ENCODE measurements at places on chromosomes 16 and 17. TPM values are rescaled to one million over a fixed set of nuclear protein-coding genes. Genes with fewer than 3 reads are reported as not detected.

GPRC5B gene
- 109 TPM for total RNA-seq

DNA sequence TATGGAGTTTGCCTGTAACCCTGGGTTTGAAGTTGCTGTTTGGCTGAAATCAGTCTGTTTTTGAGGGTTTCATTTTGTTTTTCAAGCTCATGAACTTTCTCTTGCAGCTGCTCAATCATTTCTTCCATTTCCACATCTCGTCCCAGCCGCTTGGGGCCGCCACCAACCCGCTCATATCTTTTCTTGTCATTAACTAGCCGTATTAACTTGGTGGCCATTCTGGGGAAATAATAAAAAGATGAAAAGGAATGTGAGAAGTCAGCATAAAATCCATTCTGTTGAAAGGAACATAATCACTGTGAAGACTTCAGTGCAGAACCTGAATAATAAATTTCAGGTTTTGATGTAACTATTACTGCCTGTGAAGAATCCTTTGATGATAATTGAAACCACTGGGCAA lies 11.5 kb downstream of the RPGRIP1L start:
- no peak for DNase-seq

DNA sequence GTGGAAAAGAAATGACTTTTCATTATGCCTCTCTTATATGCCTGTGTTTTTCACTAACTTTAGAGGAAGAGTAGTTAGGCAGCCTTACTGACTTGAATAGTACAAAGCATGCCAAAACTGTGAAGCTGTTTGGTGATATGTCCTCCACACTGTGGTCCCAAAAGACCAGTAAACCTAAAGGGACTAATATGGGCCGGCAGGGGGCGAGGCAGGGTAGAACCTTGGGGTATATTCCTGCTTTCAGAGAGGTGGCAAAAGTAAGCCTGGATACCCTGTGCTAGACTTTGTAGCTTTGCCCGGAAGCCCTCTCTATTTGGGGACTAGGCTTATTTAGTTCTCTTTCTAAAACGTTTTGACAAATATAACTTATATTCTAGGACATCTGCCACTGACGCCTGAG lies 36.5 kb upstream of the VWA3A start:
- no peak for DNase-seq

DNA sequence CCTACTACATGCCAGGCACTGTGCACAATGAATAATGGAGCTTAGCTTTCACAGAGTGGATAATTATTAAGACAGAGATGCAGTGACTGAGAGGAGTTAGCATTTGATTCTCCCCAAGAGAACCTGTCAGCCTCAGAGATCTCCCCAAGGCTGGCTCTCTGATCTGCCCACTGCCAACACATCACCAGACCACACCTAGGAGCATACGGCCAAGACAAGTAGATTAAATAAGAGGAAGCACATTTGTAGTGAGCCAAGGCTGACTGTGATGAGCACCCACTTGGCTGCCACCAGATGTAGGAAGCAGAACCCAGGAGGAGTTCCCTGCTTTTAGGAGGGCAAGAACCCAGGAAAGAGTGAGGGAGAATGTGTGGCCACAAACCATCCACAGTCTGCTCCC lies 130.1 kb downstream of the SPACA3 start:
- no peak for DNase-seq

DNA sequence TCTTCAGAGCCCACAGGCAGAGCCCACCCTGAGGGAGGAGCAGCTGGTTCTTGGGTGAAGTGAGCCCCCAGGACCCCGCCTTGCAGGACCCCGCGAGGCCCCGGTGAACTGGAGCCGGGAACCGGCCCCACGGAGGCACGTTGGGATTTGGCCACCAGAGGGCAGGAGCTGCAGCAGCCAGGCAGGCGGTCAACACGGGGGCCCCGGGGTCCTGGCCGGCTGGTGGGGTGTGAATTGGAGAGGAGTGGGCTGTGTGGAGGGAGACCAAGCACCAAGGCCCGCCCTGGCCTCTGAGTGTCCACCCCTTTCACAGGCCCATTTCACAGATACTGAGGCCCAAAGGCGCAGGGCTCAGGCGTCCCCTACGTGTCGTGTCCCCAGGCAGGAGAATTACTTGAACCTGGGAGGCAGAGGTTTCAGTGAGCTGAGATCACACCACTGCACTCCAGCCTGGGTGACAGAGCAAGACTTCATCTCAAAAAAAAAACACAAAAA lies 2.2 kb downstream of the DPEP1 start:
- DNase-seq, result no peak
